ENCODE measurements at places on chromosomes 1 and 21. TPM values are rescaled to one million over a fixed set of nuclear protein-coding genes. Genes with fewer than 3 reads are reported as not detected.

RGS8 gene
- not detected for total RNA-seq

WASF2 gene
- total RNA-seq = 108 TPM

AK5 gene
- 5.6 TPM for total RNA-seq

DNA sequence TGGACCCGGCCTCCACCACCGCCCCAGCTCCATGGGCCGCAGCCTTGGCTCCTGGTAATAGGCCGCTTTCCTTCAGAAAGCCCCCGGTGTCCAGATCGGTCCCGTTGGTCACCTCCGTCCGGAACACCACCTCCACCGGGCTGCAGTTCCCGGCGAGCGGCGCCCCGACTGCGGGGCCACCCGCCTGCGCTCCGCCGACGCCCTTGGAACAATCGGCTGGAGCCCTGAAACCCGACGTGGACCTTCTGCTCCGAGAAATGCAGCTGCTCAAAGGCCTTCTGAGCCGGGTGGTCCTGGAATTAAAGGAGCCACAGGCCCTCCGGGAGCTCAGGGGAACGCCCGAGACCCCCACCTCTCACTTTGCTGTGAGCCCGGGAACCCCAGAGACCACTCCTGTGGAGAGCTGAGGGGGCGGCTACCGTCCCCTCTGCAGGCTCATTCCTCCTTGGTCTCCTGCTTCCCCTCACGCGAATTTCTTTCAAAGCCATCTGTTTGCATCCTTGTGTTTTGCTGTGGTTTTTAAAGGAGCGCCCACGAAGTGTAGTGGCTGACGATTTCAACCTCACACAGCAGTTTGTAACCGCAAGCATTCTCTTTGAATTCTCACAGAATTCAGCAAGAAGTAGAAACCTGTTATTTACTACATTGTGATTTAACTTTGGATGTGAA is 6.0 kb downstream of the FCRLB start:
- H3K27me3 ChIP-seq = peaks cover 17% of the 10 kb centered on the region
- no peaks in the 10 kb centered on the region for H3K36me3 ChIP-seq
- H3K27ac ChIP-seq = peak overlapping the region; percentile 62
- peak overlapping the region; percentile 79 for H3K4me3 ChIP-seq
- DNase-seq = peak; percentile 60
- H3K4me1 ChIP-seq = peaks cover 44% of the 10 kb centered on the region

- H3K36me3 ChIP-seq = no peaks in the 10 kb centered on the region
- H3K4me1 ChIP-seq = peaks cover 24% of the 10 kb centered on the region
- no peak overlapping the region for H3K27ac ChIP-seq
Observed at GRCh38 chr1:93753791-93754763, 72.4 kb upstream of the BCAR3 start.

- peak within 1 kb of the TSS; percentile 98 for H3K27ac ChIP-seq
- H3K36me3 ChIP-seq = peaks cover 32% of the 10 kb centered on the region
- peak; percentile 98 for DNase-seq
- H3K4me1 ChIP-seq = peaks cover 45% of the 10 kb centered on the region
- H3K4me3 ChIP-seq = peak within 1 kb of the TSS; percentile 97
Observed at GRCh38 chr1:161069731-161070270, at the start of gene ARHGAP30. TSS of gene ARHGAP30 (minus strand) at chr1:161069891. CDS start at chr1:161069624, 267 bp downstream.

GRCh38 chr1:156705321-156705917 is at the start of gene CRABP2:
TSS of gene CRABP2 (minus strand) at chr1:156705583. CDS start at chr1:156705446, 137 bp downstream.
- peaks cover 37% of the 10 kb centered on the region for H3K4me1 ChIP-seq
- H3K4me3 ChIP-seq = peak within 1 kb of the TSS; percentile 75
- no peaks in the 10 kb centered on the region for H3K36me3 ChIP-seq
- DNase-seq = peak; percentile 50

GRCh38 chr1:151715726-151716404 is 738 bp downstream of the CELF3 start:
- peaks cover 11% of the 10 kb centered on the region for H3K4me1 ChIP-seq
- no peak overlapping the region for H3K27ac ChIP-seq
- no peaks in the 10 kb centered on the region for H3K36me3 ChIP-seq
- peaks cover 49% of the 10 kb centered on the region for H3K27me3 ChIP-seq
- DNase-seq = peak; percentile 26

DNA sequence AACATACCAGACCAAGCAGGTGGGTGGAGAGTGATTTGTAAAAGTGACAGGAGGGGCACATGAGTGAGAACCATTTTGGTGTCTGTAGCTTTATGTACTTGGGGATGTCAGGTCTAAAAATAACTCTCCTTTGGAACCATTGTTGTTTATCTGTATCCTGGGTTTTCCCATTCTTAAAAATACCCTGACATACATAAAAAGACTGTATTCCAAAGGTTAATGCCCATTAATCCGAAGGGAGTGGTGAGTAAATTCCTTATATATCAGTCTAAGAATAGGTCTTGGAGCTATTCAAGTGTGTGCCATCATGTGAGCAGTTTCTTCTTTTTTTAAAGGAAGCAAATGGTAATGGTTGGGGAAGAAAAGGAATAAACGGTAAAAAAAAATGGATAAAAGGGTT is 117.5 kb downstream of the TGFB2 start:
- H3K27ac ChIP-seq = no peak overlapping the region
- H3K27me3 ChIP-seq = peaks cover 5% of the 10 kb centered on the region
- no peak for DNase-seq
- no peaks in the 10 kb centered on the region for H3K4me1 ChIP-seq

- no peak overlapping the region for H3K4me3 ChIP-seq
- DNase-seq = no peak
- no peaks in the 10 kb centered on the region for H3K4me1 ChIP-seq
- H3K27me3 ChIP-seq = peaks cover 18% of the 10 kb centered on the region
- H3K36me3 ChIP-seq = peaks cover 11% of the 10 kb centered on the region
- H3K27ac ChIP-seq = no peak overlapping the region
Observed at GRCh38 chr1:53057127-53057526, 4.9 kb upstream of the PODN start.

- H3K4me3 ChIP-seq = no peak overlapping the region
- peaks cover 3% of the 10 kb centered on the region for H3K27me3 ChIP-seq
- no peak overlapping the region for H3K27ac ChIP-seq
- H3K4me1 ChIP-seq = no peaks in the 10 kb centered on the region
- H3K36me3 ChIP-seq = no peaks in the 10 kb centered on the region
Observed at GRCh38 chr1:164619006-164619784, 60.2 kb downstream of the PBX1 start.

DNA sequence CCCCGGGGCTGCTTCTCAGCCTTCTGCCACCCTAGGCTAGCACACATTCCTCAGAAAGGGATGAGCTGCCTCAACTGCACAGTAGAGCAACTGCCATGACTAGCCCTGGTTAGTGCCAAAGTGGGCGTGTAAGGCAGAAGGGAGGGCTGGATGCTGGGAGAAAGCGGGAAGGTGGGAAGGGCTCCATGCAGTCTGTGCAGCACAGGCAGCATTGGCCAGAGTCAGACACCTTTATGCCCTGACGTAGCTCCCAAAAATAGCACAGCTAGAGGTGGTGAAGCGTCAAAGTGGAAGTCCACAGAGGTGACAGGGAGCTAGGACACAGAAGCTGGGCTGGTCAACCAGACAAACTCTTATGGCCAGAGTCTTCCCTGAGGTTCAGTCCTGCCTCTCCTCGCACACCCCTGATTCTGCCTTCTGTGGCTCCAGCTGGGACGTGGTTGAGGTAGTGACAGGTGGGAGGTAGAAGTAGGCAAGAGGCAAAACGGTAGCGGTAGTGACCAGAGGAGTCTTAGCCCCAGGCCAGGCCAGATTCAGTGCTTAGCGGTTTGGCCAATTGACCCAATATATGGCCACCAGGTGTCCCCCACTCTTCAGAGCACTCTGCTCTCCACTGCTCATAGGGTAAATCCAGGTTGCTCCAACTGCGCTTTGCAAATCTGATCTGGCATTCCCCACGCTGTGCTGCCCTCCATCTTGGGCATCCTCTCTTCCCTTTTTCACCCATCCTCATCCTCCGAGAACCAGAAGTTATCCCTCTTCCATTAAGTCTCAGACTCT is 45.6 kb downstream of the DDX20 start:
- H3K36me3 ChIP-seq = no peaks in the 10 kb centered on the region
- H3K4me3 ChIP-seq = no peak overlapping the region
- no peak overlapping the region for H3K27ac ChIP-seq
- no peaks in the 10 kb centered on the region for H3K4me1 ChIP-seq
- no peak for DNase-seq

DNA sequence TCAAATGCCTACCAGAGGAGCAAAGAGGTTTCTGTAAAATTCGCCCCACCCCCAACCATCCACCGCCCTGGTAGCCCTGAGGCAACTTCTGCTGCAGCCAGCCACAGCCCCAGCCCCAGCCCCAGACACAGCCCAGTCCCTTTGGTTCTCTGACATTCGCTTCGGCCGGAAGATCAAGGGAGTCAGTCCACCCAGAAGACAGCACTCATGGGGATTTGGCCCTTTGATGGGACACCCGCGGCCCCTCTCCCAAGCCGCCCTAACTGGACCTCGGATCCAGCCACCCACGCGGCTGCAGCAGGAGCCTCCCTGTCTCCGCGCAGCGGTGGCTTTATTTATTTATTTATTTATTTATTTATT is 3881.0 kb downstream of the SRGAP2C start:
- no peaks in the 10 kb centered on the region for H3K27me3 ChIP-seq
- H3K36me3 ChIP-seq = peaks cover 13% of the 10 kb centered on the region
- no peaks in the 10 kb centered on the region for H3K4me1 ChIP-seq
- H3K27ac ChIP-seq = no peak overlapping the region
- H3K4me3 ChIP-seq = no peak overlapping the region
- DNase-seq = no peak

DNA sequence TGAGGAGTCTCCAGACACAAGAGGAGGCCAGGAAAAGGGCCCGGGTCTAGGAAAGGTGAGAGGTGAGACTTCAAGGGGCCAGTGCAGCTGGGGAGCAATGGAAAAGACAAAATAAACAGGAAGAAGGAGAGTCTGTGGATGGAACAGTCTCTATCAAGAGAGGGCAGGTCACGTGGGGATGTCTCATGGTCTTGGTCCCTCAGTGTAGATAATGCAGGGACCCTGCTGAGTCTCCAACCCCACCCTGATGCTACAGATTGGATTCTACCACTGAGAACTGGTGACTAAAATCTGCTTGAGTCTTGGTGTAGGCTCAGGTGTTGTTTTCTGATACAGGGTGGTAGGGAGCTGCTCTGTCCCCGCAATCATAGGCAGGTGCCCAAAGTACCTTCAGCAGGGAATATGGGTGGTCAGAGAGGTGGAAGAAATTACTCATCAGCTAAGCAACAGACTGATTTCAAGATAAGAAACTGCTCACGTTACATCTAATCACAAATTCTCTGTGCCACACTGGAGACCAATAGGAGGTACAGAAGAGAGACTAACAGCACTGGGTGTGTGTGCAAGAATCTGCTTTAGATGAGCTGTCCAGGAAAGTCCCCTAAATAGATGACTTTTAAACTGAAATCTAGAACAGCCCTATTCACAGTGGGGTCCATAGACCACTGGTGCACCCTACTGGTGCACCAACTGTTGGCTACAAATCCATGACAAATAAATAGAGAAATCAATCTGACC is 101.5 kb upstream of the TLR5 start:
- DNase-seq = peak; percentile 69
- H3K27ac ChIP-seq = peak overlapping the region; percentile 33
- H3K4me1 ChIP-seq = peaks cover 48% of the 10 kb centered on the region
- no peaks in the 10 kb centered on the region for H3K36me3 ChIP-seq
- no peaks in the 10 kb centered on the region for H3K27me3 ChIP-seq
- no peak overlapping the region for H3K4me3 ChIP-seq

GRCh38 chr1:83790446-83790845 is 208.5 kb downstream of the TTLL7 start:
- H3K36me3 ChIP-seq = no peaks in the 10 kb centered on the region
- no peak overlapping the region for H3K4me3 ChIP-seq
- DNase-seq = no peak
- no peaks in the 10 kb centered on the region for H3K4me1 ChIP-seq

GRCh38 chr21:29634418-29634817 is 305.4 kb downstream of the GRIK1 start:
- H3K4me1 ChIP-seq = no peaks in the 10 kb centered on the region
- H3K36me3 ChIP-seq = no peaks in the 10 kb centered on the region
- DNase-seq = no peak
- no peak overlapping the region for H3K27ac ChIP-seq

DNA sequence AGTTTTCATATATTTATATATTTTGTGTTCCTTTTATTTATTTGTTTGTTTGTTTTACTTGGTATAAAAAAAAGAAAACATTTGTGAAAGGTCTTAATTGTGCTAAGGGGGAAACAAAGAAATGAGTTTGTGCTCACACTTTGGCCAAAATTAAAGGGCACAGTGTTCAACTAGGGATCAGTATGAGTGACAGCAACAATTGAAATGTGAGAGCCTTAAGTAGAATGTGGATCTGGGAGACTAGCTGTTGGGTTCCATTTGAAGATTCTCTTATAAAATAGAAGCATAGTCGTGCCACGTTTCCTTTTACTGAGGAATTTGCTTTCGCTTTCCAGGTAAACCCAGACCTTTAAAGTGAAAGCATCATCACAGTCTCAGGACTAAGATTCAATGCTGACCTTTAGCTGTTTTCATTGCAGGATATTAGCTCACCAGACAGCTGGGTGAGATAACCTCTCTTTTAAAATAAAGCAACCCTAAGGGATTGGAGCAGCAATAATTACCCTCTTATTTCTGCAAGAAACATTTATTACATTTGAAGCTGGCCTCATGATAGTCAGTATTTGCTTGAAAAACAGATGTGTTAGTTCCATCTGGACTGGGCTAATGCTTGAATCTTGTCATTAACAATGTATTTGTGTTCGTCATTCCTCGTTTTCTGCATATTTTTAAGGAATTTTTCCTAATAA is 37.1 kb upstream of the CD55 start:
- H3K36me3 ChIP-seq = peaks cover 7% of the 10 kb centered on the region
- no peaks in the 10 kb centered on the region for H3K27me3 ChIP-seq
- no peak overlapping the region for H3K4me3 ChIP-seq

- peaks cover 19% of the 10 kb centered on the region for H3K36me3 ChIP-seq
- peak overlapping the region; percentile 62 for H3K4me3 ChIP-seq
- H3K4me1 ChIP-seq = peaks cover 73% of the 10 kb centered on the region
- peak overlapping the region; percentile 97 for H3K27ac ChIP-seq
- H3K27me3 ChIP-seq = no peaks in the 10 kb centered on the region
Observed at GRCh38 chr1:198612471-198613260, 26.2 kb upstream of the PTPRC start.

GRCh38 chr1:166972193-166972592 is 3.1 kb downstream of the ILDR2 start:
- H3K27me3 ChIP-seq = peaks cover 26% of the 10 kb centered on the region
- H3K4me1 ChIP-seq = peaks cover 60% of the 10 kb centered on the region
- no peak for DNase-seq

DNA sequence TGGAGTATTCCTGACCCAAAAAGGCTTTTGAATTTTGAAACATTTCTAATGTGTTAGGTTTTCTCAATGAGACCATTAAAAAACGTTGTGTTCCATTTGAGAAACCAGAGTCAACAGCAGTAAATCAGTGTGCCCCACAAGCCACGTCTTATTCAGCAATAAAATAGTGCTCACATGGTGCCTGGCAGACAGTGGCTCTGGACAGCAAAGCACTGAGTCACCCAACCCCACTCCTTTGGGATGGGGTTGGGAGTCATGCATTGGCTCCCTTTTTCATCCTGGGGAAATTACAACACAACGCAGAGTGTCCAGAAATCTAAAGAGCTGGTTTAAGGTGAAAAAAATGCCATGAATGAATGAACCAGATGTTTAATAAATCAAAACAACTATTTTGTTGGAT is 46.5 kb downstream of the KCNJ15 start:
- DNase-seq = no peak
- no peaks in the 10 kb centered on the region for H3K27me3 ChIP-seq
- no peak overlapping the region for H3K4me3 ChIP-seq
- peaks cover 19% of the 10 kb centered on the region for H3K4me1 ChIP-seq
- no peaks in the 10 kb centered on the region for H3K36me3 ChIP-seq

All from activated CD8-positive, alpha-beta T cell treated with anti-CD3 and anti-CD28 coated beads for 36 hours (primary cell).